ENCODE measurements at places on chromosomes 16 and 17.

GRCh38 chr16:30110661-30111060, 2.7 kb downstream of the GDPD3 start:
- DNase-seq: no peak

- DNase-seq: no peak
These were observed 4.3 kb downstream of the HOXB6 start for GRCh38 chr17:48600244-48601098.

DNA sequence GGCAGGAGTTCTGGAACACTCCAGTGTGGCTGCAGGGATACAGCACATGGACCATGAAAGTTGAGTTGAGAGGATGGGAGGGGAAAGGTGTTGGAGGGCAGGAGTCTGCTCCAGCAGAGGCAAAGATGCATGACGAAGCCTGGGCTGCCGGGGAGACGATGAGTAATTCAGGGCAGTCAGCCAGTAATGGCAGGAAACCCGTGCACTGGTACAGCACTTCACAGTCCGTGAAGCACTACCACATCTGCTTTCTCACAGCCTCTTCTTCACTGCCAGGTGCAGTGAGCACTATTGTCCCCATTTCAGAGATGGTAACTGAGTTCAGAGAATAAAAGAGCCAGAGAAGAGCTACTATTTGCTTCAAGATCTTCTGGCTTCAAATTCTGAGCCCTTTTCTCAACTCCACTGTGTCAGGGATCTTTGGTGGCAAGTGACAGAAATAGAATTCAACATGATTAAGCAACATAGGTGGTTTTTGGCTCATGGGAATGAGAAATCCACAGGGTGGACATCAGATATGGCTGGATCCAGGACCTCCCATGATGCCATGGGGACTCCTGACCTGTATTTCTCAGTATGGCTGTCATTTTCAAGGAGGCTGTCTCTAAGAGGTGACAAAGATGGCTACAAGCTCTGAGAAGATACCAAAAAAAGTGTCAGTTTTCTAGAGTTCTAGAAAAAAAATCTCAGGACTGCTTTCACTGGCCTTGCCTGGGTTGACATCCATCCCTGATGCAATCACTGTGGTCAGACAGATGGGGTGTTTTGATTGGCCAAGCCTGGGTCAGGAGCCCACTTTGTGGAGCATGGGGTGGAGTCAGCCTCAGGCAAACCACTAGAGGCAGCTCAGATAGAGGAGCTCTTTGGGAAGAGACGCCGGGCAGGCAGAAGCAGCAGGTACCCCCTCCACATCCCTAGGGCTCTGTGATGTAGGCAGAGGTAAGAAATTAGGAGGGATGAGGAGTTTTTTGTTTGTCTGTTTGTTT, 24.7 kb downstream of the IL21R start:
- peak; percentile 70 for DNase-seq

DNA sequence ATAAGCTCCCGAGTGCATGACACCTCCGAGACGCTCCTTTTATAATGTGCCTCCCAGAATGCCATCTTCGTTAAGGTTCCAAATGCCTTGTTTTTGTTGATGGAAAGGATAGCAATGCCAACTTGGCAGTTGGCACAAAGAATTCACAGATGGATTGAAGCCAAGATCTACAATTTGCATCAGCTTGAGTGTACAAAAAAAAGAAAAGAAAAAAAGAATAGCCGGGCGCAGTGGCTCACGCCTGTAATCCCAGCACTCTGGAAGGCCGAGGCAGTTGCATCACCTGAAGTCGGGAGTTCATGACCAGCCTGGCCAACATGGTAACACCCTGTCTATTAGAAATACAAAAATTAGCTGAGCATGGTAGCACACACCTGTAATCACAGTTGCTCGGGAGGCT, 7.6 kb downstream of the TBC1D16 start:
- no peak for DNase-seq

GRCh38 chr17:30238387-30239088, 3.0 kb upstream of the SLC6A4 start:
- no peak for DNase-seq

- DNase-seq: no peak
These were observed 3.8 kb upstream of the C1QL1 start for GRCh38 chr17:44971776-44972483.

- no peak for DNase-seq
These were observed 152.2 kb downstream of the NTN1 start for GRCh38 chr17:9173386-9173983.

DNA sequence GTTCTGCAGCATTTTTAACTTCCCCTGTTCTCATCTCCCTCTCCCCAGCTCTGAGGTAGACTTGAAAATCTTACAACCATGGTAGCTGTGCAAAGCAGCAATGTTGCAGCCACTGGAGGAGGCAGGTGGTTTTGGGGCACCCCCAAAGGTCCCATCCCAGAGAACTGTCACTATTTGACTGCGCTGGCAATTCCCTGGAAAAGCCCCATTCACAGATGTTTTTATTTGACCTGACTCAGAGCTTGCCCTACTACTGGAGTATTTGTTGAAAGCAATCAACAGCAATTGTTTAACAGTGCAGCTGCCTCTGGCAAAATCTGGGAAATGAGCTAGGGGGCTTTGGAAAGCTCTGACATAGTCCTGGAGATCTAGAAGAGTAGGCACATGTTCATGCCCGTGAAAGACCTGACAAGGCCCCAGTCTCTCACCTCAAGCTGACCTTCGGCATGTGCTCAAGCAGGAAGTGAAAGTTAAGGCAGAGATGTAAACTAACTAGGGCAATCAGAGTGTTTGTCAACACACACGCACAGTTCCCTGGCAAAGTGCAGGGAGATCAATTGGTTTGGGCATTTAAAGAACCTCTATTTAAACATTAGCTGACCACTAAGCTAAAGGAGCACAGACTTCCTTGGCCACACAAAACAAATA, 19.7 kb upstream of the PIK3R5 start:
- no peak for DNase-seq

GRCh38 chr16:22098405-22099255, 6.3 kb downstream of the VWA3A start:
- DNase-seq: peak; percentile 67

DNA sequence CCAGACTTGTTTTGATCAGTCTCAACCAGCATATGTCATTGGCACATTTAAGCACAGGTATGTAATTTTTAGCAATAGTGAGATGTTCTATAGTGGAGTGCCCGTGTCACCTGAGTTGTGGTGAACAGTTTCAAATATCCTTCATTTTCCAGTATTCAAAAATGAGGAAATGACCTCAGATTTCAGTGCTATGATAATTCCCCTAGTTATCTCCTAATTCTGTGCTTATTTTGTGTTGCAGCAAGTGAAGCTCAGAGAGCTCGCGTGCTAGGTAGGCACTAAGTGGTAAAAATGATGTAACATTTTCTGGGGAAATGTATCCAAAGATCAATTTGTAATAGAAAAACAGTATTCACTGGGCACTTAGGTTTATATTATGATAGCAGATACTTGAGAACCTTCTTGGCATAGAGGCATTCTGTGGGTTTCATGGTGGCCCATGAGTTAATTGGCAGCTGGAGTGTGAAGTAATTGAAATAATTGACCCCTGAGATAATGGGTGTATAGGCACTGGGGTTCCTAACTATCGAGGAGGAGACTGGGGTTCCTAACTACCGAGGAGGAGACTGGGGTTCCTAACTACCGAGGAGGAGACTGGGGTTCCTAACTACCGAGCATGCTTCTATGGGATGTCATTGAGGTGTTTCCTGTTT, 159.1 kb downstream of the PRKCA start:
- DNase-seq: no peak

All from NB4 (cell line).